ENCODE measurements at places on chromosomes 6 and 20. TPM values are rescaled to one million over a fixed set of nuclear protein-coding genes. Genes with fewer than 3 reads are reported as not detected.

DNA sequence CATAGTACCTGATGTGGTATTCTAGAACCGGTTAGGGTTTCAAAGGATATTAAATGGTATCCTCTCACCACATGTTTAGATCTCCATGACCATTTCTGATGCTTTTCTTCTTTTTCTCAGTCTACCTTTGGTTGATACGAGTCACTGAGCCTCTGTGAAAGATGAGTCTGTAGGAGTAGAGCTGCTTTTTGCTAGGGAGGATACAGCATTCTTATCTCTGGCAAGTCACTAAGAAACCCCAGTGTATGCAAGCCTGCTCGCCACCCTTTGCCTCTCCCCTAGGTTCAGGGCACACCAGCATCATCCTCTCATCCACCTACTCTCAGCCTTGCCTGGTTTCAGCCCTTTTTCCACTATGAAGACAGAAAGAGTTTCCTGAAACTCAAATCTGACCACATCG, 89.9 kb downstream of the MTFR2 start:
- no peak for DNase-seq

GRCh38 chr6:71855406-71855805, 30.9 kb upstream of the RIMS1 start:
- no peak for DNase-seq

DNA sequence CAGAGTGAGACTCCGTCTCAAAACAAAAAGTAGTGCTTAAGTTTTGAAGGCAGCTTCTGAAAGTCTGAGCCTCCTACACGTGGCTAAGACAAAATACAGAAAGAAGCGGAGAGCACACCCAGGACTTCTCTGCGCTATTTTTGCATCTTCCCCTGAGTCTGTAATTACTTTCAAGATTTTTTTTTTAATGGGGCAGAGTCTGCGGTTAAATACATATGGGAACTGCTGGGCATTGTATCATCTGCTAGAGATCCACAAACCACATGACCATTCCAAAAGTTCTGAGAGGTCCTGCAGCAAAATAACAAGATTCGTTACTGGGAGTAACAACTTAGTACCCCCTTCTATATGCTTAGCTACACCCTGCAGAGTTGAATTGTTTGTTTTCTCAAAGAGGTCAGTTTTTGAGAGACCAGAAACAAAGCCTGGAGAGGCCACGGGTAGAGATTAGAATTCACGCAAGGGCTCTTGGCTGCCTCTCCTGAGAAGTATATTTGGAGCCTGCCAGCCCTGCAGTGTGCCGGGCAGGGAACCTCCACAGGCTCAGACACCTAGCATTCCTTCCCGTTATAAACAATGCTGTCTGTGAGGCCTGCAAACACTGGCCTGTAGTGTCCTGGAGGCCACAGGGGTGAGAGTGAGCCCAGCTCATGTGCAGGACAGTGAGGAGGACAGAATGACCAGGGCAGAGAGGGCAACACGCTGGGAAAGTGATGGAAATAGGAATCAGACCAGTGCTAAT, 48.2 kb upstream of the FAM50B start:
- DNase-seq = no peak

GRCh38 chr6:17415321-17415720, 21.9 kb downstream of the CAP2 start:
- DNase-seq = no peak

- DNase-seq = no peak
These were observed 393.7 kb upstream of the OPRM1 start for GRCh38 chr6:153645326-153645725.

- no peak for DNase-seq
These were observed 18.1 kb upstream of the CHRNA4 start for GRCh38 chr20:63379296-63379695.

- DNase-seq = no peak
These were observed 593 bp upstream of the LEMD2 start for GRCh38 chr6:33789550-33789895.

GRCh38 chr20:51404297-51405060, 138.0 kb downstream of the NFATC2 start:
- DNase-seq = no peak

GRCh38 chr20:39878809-39879208, 810.2 kb downstream of the MAFB start:
- DNase-seq = no peak

DNA sequence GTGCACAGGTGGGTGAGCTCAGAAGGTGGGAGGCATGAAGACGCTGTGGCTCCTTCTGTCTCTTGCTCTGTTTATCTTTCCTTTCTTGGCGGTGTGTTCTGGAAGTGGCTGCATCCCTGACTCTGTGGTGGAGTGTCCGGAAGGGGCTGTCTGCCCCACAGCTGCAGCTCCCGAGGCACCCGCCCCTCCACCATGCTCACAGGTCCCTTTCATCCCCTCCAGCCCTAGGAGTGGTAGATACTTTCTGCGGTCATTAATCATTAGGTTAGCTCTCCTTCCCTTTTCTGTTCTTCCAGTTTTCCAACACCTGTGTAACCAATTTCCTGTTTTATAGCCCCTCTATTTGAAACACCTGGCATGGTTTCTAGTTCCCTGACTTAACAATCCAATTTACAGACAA, 65.6 kb downstream of the GJA10 start:
- no peak for DNase-seq

- DNase-seq = no peak
These were observed 9.9 kb downstream of the RALGAPA2 start for GRCh38 chr20:20702330-20703245.

GRCh38 chr6:3963426-3963825, 114.3 kb downstream of the FAM50B start:
- DNase-seq = no peak

DNA sequence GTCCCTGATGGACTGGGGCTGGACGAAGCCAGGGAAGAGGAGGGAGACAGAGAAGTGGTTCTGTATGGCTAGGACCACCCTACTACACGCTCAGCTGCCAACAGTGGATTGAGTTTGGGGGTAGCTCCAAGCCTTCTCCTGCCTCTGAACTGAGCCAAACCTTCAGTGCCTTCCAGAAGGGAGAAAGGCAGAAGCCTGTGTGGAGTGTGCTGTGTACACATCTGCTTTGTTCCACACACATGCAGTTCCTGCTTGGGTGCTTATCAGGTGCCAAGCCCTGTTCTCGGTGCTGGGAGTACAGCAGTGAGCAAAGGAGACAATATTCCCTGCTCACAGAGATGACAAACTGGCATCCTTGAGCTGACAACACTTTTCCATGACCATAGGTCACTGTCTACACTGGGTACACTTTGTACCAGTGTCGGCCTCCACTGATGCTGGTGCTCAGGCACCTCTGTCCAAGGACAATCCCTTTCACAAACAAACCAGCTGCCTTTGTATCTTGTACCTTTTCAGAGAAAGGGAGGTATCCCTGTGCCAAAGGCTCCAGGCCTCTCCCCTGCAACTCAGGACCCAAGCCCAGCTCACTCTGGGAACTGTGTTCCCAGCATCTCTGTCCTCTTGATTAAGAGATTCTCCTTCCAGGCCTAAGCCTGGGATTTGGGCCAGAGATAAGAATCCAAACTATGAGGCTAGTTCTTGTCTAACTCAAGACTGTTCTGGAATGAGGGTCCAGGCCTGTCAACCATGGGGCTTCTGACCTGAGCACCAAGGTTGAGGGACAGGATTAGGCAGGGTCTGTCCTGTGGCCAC, 11.3 kb upstream of the RBCK1 start:
- DNase-seq = no peak

DNA sequence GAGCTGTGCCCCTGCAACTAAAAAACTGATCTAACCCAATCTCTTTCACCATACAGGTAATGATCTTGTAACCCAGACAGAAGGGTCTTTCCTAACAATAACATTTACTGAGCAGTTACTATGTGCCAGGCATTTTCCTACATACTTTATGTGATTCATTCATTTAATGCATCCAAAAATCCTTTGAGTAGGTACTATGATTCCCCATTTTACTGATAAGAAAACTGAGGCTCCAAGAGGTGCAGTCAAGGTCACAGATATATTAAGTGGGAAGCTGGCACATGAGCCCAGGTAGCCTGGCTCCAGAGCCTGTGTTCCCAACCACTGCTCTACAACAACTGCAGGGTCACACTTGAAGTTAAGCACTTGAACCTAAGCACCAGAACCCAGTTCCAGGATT, 87.6 kb downstream of the NCR2 start:
- DNase-seq = no peak

DNA sequence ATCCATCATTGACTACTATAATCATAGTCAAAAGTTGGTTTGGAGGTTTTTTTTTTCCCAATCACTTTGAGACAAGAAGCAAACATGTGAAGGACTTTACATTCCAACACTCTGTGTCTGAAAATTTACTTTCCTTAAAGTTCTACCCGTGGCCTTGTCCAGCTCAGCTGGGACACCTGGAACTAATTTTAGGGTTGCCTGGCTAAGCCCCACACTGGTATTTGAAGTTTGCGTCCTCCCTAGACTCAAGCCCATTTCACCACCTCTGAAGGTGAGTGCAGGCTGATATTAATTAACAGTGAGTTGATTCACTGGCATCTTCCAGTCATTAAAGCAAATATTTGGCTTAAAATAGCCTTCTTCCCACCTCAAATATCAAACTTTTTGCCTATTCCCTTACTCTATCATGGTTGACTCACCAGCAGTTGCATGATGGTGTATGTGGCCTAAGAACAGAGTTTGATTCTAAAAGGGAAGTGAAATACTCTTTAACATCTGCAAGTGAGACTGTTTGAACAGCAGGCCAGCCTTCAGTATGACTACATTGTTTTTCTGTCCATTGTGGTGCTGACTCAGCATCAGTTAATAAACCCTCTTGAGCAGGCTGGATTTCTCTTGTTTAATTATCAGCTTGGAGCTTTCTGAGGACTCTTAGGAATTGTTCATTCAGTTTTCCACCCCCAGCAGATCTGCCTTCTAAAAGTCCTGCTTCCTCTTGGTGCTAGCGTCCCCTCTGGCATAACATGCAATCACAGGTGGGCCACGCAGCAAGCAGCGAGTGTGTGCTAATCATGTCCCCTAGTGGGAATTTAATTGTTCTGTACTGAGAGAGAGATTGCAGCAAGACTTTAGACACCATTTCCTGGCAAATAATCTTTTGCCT, 1.8 kb upstream of the PRDM1 start:
- DNase-seq = no peak

DNA sequence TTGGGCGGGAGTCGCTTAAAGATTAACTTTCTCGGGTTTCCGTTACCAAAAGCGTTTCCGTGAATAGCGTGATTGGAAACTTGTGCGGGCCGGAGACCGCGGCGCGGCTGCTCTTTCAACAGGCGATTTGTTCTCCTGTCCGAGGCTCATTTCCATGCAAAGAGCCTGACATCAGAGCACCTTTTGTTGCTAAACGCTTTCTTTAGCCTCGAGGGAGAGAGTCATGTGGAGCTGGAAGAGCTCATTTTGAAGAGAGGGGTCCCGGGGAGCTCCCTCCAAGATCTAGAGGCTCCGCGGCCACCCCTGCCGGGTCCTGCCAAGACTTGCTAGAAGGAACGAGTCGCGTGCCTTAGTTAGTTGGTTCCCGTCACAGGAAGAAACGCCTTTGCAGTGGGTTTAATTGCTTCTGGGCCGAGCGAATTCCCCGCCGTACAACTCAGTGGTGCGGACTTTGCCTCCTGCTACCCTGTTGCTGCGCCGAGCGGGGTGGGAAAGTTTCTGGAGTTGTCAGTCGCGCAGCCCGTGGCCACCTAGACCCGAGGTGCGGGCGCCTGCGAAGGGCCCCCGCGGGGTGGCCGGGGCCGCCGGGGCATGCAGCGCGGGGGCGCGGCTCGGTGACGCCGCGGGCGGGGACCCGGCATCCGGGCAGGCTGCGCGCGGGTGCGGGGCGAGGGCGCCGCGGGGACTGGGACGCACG, at the start of gene SASH1:
SASH1 (plus strand) TSS at position 489 of the 697 bp plus-strand sequence. CDS start 230 bp downstream, outside the sequence.
- peak; percentile 76 for DNase-seq

GRCh38 chr6:1657116-1657770, 47.5 kb downstream of the FOXC1 start:
- DNase-seq = no peak

GRCh38 chr6:92507552-92507951, 911.8 kb downstream of the EPHA7 start:
- DNase-seq = no peak

DNA sequence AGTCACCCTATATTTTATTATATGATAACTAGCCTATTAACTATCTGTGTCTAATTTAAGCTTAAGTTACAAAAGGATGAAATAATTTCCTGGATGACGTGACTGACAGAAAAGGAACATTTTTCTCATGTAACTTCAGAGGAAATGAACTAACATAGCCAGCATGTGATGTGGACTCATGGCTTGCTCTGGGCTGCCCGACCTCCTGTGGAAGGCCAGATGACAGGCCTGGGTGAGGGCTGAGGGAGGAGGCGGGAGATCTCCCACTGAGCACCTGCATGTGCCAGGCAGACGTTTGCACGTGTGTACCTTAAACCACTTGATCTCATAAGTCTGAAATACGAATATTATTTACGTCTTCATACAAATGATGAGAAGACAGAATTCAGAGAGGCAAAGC, 321.1 kb downstream of the SYNE1 start:
- no peak for DNase-seq

GRCh38 chr6:51531623-51532022, 555.8 kb downstream of the PKHD1 start:
- no peak for DNase-seq

DNA sequence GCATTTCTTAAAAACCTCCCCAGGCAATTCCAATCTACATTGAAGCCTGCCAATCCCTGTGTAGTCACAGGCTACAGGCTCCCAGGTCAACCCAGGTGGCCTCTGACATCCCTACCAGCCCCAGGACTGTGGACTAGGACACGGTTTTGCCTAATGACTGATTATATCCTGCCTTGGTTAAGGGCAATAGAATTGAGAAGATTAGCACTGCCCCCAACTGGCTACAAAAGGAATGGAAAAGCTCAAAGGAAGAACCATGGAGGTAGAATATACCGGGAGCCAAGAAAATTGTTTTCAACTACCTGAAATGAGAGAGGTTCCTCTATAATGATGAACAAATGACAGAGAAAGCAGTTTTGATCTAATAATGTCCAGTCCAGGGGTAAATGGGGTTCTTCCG, 421.1 kb upstream of the AGPAT4 start:
- no peak for DNase-seq

- DNase-seq = no peak
These were observed 42.5 kb upstream of the IPCEF1 start for GRCh38 chr6:154399097-154399496.

- no peak for DNase-seq
These were observed 371.2 kb upstream of the SULF2 start for GRCh38 chr20:48156521-48156920.

GRCh38 chr20:51712501-51713212, 55.5 kb downstream of the ATP9A start:
- no peak for DNase-seq

GRCh38 chr20:52402950-52403349, 211.4 kb upstream of the ZFP64 start:
- DNase-seq = no peak

Gene MEI4
- polyA plus RNA-seq = 0.10 TPM

Gene MYMX
- 1.3 TPM for polyA plus RNA-seq

Gene APCDD1L
- polyA plus RNA-seq = not detected

Gene ELOVL2
- 3.4 TPM for polyA plus RNA-seq

Gene TCF15
- polyA plus RNA-seq = 1.1 TPM

Gene MACROD2
- 5.3 TPM for polyA plus RNA-seq

Gene TTK
- 21.2 TPM for polyA plus RNA-seq

Gene SLC25A27
- polyA plus RNA-seq = 118 TPM

Gene HLA-DRA
- 56.3 TPM for polyA plus RNA-seq

Gene ZNF165
- polyA plus RNA-seq = 3.3 TPM

Gene EYA2
- polyA plus RNA-seq = 0.82 TPM

Gene CAGE1
- 0.15 TPM for polyA plus RNA-seq

Gene NOX3
- polyA plus RNA-seq = not detected

Gene SS18L1
- 23.8 TPM for polyA plus RNA-seq

Gene MRAP2
- polyA plus RNA-seq = 6.2 TPM

Gene CD40
- polyA plus RNA-seq = 19.4 TPM

Gene DEF6
- 10.4 TPM for polyA plus RNA-seq

Gene TSPO2
- polyA plus RNA-seq = 1.6 TPM

Gene TGM3
- polyA plus RNA-seq = not detected

Gene MUC22
- not detected for polyA plus RNA-seq

Gene ELOVL4
- polyA plus RNA-seq = 1.1 TPM
